ENCODE measurements at places on chromosomes 3 and 15. TPM values are rescaled to one million over a fixed set of nuclear protein-coding genes. Genes with fewer than 3 reads are reported as not detected.

- no peak for DNase-seq
These were observed 551.7 kb downstream of the NR2F2 start for GRCh38 chr15:96882121-96882772.

- DNase-seq = no peak
These were observed 77.6 kb downstream of the DAPK2 start for GRCh38 chr15:63968700-63969099.

DNA sequence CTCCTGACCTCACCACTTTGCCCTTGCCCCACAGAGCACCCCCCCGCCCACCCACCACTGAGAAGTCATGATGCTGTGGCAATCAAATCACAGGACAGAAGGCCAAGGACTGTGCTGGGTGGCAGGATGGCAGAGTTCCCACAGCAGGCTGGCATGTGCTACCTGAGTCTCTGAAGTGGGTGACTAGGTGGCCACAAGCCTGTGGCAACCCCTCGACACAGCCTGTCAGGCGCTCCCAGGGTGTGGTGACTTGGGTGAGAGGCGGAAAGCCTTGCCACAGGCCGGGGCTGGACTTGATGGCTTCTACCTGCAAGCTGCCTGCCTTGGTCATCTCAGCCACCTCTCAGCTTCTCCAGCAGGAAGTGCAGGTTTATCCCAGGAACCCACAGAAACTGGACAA lies 15.6 kb upstream of the DUSP7 start:
- DNase-seq = no peak

DNA sequence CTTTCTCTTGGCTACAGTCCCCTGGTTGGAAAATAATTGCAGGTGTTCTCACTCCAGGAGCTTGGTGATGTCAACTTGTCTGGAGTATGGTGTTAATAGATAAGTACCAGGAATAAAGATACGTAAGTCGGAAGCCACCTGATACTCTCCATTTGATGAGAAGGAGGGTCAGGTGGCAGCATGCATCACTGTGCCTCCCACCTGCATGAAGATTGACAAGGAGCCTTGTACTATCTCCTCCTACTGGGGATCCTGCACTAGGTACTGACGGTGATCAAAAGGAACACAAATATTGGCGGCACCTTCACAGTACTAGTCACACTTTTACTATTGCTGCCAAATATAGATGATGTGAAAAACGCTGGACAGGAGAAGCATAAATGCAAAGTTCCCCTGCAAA lies 32.6 kb upstream of the GABRB3 start:
- no peak for DNase-seq

- no peak for DNase-seq
These were observed 1.4 kb upstream of the BCL6 start for GRCh38 chr3:187746442-187747281.

- DNase-seq = no peak
These were observed 515.0 kb downstream of the FGF12 start for GRCh38 chr3:192212335-192212734.

GRCh38 chr3:20537234-20537633 lies 351.2 kb upstream of the SGO1 start:
- DNase-seq = no peak

GRCh38 chr3:119538772-119539171 lies 20.6 kb downstream of the CD80 start:
- DNase-seq = no peak

DNA sequence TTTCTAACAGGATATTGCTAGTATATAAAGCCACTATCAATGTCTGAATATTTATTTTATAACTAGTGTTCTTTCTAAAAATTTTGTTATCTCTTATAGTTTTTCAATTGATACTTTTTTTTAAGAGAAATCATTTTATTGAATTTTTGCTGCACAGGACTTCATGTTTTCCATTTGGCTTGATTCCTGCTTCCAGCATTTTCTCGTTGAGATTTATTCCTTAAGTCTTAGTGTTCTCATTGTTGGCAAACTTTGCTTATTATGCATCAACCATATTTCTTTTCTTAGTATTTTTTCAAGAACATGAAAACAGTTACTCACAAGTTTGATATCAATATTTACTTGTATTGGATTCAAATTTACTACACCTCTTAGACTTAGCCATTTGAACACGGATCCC lies 113.4 kb downstream of the UNC13C start:
- no peak for DNase-seq

- DNase-seq = no peak
These were observed 1.6 kb downstream of the GP9 start for GRCh38 chr3:129061888-129062834.

GRCh38 chr3:155302481-155302880 lies 9.0 kb upstream of the STRIT1 start:
- no peak for DNase-seq

GRCh38 chr15:41792000-41792637 lies 17.8 kb downstream of the MAPKBP1 start:
- no peak for DNase-seq

DNA sequence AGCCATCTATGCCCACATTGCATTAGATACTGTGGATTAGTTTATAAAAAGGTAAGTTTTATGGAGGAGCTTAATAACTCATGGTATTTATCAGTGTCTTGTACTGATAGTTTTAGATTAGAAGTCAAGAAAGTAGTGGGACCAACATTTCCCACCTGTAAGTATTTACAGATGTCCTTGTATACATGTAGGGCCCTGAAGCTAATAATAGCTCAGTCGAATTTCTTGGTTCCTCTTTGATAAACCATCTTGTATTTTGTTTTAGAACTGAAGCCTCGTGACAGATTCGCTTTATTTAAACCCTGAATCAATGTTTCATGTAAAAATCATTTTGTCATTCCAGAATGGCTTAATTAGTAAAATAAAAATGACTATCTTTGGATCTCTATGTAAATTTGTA lies 73.4 kb downstream of the CRYBG3 start:
- DNase-seq = no peak

DNA sequence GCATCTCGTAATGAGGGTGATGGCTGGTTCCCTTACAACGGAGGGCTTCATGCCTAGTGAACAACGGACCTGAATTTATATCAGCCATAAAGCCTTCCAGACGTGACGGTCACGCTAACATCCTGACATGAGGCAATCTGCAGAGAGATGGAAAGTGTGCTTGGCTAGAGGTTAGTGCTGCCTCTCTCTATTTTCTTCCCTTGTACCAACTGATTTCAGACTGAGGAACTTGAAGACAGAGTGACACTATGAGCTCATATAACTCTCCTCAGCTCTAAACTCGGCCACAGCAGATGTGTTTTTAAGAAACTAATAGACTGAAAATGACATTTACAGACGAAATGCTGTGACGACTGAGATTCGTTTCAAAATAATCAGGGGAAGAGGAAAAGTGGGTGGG lies 122.4 kb downstream of the XXYLT1 start:
- no peak for DNase-seq

DNA sequence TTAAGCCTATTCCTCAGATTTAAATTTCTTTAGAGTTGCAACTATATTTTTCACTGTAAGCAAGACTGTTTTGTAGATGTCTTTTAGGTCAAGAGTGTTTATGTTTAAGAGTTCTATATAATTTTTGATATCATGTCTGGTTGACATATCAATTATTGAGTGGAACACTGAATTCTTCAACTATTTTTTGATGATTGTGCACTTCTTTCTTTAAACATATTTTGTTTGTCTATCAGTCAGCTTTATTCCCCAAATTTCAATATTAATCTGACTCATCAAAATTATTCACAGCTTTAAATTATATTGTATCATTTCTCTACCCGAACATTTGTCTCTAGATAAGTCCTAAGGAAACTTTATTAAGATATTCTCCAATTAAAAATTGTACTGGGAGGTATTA lies 933.6 kb upstream of the ROBO1 start:
- DNase-seq = no peak

- DNase-seq = no peak
These were observed 407.3 kb downstream of the GBE1 start for GRCh38 chr3:81354119-81354518.

DNA sequence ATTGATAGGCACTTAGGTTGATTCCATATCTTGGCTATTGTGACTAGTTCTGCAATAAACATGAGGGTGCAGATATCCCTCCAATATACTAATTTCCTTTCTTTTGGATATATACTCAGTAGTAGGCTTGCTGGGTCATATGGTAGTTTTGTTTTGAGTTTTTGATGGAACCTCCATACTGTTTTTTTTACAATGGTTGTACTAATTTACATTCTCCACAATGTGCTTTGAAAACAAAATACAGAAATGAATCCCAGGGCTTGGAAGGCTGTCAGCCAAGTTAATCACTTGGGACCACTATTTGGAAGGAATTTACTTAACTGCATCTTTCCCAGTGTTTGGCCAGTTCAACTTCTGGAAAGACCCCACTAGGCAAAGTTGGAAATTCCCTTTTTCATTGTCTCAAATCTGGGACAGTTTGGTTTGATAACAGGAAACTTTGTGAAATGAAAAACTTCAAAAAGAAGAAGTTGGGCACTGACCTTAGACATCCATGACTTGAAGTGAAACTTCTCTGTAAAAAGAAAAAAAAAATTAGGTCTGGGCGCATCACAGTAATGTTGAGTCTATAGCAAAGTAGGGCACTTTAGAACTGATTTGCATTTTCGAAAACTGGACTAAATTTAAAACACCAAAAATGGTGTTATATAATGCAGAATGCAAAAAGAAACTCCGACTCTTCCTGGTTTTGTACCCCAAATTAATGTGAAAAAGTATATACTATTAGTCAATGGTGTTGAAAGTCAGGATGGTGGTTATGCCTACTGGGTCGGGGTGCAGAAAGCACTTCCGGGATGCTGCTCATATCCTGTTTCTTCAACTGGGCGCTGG lies 6.0 kb downstream of the CTSH start:
- DNase-seq = no peak

DNA sequence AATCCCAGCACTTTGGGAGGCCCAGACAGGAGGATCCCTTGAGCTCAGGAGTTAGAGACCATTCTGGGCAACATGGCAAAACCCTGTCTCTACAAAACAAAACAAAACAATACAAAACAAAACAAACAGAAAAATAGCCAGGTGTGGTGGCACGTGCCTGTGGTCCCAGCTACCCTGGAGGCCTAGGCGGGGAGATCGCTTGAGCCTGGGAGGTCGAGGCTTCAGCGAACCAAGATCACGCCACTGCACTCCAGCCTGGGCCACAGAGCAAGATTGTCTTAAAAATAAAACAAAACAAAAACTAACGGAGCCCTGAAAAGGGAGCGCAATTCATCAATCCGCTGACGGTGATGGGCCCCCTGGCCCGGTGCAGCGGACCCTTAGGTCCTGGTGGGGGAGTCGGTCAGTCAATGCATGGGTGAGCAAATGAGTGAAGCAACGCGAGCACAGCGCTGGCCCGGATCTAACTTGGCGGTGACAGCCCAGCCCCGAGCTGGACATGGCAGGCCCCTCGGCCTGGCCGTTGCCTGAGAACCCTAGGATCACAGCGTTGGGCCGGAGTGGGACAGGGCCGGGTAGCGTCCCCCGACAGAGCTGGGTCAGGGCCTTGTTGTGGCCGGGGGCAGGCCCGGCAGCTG lies 52.4 kb upstream of the BLM start:
- DNase-seq = no peak

DNA sequence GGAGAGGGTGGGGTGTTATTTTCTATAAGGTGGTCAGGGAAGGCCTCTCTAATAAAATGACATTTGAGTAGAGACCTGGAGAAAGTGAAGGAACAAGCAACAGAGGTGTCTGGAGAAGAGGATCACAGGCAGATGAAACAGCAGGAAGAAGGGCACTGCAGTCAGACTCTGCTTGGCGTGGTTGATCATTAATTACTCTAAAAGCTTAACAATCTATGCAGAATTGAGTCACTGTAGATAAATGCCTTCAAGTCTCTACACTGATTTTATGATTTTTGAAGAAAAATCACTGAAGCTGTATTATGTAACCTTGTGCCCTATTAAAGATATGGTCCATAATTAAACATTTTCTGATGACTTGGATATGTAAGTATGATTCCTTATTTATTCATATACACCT lies 114.2 kb downstream of the TNIK start:
- no peak for DNase-seq

- DNase-seq = no peak
These were observed 113.5 kb downstream of the TNIK start for GRCh38 chr3:171346582-171347300.

DNA sequence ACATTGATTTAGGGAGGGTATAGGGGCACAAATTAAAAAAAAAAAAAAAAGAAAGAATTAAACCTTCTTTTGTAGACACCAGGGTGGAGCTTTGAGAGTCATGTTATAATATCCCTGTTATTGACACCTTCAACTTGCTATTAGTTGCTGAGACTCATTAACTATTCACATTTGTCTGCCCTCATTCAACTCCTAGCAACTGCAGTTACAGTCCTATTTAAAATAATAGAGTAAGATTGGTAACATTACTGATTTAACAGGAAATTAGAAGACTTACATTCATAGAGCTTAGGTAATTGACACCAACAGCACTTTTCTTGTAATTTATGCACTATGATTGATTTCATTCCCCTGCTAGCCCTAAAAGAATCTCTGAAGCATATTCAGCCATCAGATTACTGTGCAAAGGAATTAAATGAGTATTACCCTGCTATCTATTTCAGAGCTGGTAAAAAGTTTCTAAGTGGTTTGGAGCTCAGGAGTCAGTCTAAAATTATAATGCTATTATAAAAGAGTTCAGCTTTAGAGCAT lies 148.8 kb upstream of the TBL1XR1 start:
- DNase-seq = no peak

DNA sequence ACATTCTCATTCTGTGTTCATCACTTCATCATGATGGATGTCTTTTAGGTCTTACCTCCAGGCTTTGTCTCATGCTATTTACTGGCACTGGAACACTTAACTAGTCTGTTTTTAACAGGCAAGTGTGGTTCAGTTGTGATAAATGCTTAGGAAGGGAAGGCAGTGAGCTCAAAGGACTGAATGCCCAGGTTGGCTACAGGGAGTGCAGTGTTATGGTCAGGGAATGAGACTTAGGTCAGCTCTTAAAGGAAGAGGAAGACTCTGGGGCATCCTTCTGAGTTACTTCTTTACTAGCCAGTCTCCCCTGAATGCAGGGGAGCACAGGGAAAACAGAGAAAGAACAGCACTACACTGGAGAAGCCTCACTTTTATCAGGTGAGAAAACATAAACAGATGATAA lies 72.6 kb downstream of the TGFBR2 start:
- DNase-seq = no peak

DNA sequence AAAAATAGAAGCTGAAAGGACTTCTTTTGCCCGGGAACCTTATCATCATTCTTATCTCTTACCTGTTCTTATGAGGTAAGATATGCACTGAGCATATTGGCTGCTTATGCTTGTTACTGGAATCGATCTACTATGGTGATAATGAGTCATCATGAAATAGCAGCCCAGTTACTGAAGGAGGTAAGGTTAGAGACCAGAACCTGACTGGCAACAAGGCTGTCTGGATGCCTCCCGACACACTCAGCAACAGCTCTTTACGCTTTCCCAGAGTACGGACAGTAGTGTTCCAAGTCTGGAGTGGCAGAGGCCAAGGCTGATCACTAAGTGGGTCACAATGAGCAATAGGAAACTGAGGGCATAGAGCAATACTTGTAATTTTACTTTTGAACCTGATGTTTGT lies 314.1 kb downstream of the NLGN1 start:
- DNase-seq = no peak

GRCh38 chr3:151775314-151776258 lies 38.3 kb upstream of the AADAC start:
- DNase-seq = no peak

Gene THAP10
- 3.4 TPM for total RNA-seq

Gene CPEB1
- 2.5 TPM for total RNA-seq

Gene DPPA4
- total RNA-seq = 901 TPM

Gene OIP5
- total RNA-seq = 30.4 TPM

Gene GDPGP1
- 5.3 TPM for total RNA-seq

Gene CCR3
- total RNA-seq = not detected

Gene ADPRH
- 4.1 TPM for total RNA-seq

Gene SPTBN5
- total RNA-seq = 2.0 TPM

Gene ALG1L2
- total RNA-seq = 0.89 TPM

Gene COL6A5
- total RNA-seq = 0.02 TPM

Gene FAM98B
- 38.1 TPM for total RNA-seq

Gene DUOXA1
- 0.09 TPM for total RNA-seq

Gene CDC25A
- total RNA-seq = 54.7 TPM

Measured in WTC11 (cell line).